ENCODE measurements at places on chromosomes 1 and 21. TPM values are rescaled to one million over a fixed set of nuclear protein-coding genes. Genes with fewer than 3 reads are reported as not detected.
A peak's percentile ranks its signal among the peaks of the same experiment; 100 is the strongest.

The IL20 gene
- polyA plus RNA-seq = not detected

GRCh38 chr21:18715606-18716005 is 312.0 kb upstream of the TMPRSS15 start:
- no peak for DNase-seq

- DNase-seq = no peak
These were observed 46.7 kb downstream of the H3-3A start for GRCh38 chr1:226108935-226109828.

GRCh38 chr1:232598133-232598532 is 31.8 kb downstream of the SIPA1L2 start:
- DNase-seq = no peak

The OR6K2 gene
- polyA plus RNA-seq = not detected

DNA sequence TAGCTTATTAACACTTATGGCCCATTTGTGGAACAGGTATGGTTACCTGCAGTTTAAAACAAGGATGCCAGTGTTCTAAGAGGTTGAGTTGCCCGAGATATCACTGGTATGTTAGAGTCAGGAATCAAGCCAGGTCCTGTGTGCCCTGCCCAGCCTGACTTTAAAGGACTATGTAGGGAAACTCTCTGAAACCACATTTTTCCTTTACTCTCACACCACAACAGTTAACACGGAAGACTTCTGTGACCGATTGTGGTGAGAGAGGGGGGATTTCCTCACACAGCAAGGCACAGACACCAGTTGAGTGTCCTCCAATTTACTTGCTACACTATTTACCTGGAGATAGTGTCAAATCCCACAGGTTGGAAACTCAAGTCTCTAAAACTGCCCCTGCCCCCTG is 47.8 kb downstream of the UCK2 start:
- DNase-seq = no peak

DNA sequence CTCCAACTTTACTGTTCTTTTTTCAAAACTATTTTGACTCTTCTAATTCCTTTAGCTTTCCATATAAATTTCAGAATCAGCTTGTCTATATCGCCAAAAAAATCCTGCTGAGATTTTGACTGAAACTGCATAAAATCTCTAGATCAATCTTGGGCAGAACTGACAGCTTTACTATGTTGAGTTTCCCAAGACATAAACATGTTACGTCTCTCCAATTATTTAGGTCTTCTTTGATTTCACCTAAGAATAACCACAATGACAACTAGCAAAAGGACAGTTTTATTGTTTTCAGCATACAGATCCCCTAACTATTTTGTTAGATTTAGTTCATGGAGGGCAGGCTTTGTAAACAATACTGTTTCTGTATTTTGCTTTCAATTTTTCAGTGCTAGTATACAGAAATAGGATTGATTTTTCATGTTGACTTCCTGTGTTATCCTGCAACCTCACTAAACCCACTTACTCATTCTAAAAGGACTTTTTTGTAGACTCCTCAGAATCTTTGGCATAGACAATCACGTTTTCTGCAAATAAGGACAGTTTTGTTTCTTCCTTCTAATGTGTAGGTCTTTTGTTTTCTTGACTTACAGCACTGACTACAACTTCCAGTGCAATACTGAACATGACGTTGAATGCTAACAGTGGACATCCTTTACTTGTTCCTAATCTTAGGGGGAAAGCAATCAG is 63.4 kb downstream of the NPHP4 start:
- DNase-seq = no peak

DNA sequence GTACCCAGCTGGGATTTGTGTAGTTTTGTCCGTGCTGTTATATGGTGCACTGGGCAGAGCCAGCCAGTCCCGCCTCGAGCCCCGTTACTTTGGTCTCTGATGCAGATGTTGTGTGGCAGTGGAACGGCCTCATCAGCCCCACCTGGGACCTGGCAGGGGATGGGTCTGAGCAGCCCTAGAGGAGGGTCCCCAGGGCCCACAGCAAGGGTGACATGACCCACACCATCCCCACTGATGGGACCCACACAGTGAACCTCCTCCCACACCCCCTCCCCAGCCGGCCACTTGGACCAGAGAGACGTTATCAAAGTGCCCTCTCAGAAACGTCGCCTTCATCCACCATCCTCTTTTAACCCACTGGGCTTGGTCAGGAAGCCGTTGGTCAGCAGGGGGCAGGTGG is 42.0 kb upstream of the PCBP3 start:
- no peak for DNase-seq

DNA sequence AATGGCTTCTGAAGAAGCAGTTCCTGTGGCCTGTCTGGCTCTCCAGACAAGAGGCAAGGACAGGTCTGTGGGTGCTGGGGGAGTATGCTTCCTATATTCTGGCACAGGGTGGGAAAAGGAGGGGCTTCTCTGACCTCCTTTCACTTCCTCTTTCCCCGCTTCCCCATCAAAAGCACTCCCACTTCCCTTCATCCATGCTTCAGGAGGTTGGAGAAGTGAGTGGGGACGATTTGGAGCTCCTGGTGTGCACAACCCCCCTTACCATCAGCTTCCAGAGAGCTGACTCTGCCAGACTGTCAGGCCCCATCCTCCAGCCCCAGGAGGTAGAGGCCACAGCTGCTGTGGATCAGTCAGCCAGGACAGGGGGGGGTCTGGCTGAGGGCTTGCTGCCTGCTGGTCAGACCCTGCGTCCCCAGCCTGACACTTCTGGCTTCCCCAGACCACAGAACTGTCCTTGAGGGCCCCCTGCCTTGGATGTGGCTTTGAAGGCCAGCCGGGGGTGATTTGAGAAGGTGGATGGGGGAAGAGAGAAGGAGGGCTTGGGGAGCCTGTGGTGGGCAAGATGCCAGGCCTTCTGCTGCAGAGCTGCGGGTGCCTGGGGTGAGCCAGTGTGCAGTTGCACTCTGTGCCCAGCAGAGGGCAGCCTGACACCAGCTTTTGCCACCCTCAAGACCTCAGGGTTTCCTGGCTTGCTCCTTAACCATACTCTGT is 21.5 kb upstream of the TMEM222 start:
- peak; percentile 86 for DNase-seq

The CELA2A gene
- polyA plus RNA-seq = not detected

DNA sequence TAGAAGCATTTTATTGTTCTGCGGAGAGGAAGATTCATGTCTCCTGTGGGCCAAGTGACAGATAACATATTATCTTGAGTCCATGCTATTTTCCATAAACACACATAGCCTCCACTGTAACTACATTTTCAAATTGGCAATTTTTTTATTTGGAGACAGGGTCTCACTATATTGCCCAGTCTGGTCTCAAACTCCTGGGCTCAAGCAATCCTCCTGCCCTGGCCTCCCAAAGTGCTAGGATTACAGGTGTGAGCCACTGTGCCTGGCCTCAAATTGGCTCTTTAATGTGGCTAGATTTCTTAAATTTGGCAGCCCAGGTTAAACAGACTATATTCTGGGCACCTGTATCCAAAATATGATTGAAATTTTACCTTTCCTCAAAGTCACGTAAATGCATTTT is 13.8 kb downstream of the NOS1AP start:
- DNase-seq = no peak

The SYNC gene
- not detected for polyA plus RNA-seq

DNA sequence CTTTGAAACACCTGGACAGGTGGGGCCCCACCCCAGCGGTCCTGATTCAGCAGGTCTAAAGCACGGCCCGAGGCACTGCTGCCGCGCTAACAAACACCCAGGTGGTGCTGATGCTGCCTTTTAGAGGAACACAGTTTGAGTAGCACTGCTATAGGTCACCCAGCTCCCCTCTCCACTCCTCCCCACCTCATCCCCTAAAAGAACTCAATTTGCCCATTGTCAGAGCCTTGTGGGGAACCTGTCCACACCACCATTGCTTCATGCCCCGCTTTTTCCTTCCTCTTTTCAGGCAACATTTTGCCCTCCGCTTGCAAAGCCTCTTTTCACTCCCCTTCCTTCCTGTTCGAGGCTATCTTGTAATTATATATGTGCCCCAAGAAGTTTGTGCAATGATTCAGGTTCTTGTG is 26.2 kb upstream of the PADI4 start:
- no peak for DNase-seq

The TMCC2 gene
- polyA plus RNA-seq = 2.6 TPM

- no peak for DNase-seq
These were observed 252.8 kb upstream of the ADGRL2 start for GRCh38 chr1:81547912-81548303.

The PTPN14 gene
- polyA plus RNA-seq = 18.7 TPM

The ADAM30 gene
- not detected for polyA plus RNA-seq

- no peak for DNase-seq
These were observed 38.1 kb upstream of the SCYL3 start for GRCh38 chr1:169931795-169932231.

The AZIN2 gene
- 0.37 TPM for polyA plus RNA-seq

DNA sequence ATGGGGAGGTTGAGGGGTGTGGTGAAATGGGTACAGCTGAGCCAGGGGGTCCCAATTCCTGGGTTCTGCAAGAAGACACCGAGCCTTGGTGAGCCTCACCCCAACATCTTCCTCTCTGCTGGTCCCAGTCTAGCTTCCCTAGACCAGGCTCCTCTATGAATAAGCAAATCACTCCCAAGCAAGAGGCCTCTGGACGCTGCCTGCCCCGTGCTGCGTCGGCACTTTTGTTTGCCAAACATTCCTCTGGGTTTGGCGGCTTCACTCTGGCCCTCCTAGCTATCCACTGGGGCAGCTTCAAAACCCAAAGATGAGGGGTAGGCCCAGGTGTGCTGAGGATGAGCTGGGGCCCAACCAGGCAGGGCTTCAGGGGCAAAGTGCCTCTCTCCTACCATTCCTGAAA is 137.1 kb upstream of the CD34 start:
- no peak for DNase-seq

- DNase-seq = peak; percentile 57
These were observed 1.2 kb downstream of the LBR start for GRCh38 chr1:225426395-225427234.

DNA sequence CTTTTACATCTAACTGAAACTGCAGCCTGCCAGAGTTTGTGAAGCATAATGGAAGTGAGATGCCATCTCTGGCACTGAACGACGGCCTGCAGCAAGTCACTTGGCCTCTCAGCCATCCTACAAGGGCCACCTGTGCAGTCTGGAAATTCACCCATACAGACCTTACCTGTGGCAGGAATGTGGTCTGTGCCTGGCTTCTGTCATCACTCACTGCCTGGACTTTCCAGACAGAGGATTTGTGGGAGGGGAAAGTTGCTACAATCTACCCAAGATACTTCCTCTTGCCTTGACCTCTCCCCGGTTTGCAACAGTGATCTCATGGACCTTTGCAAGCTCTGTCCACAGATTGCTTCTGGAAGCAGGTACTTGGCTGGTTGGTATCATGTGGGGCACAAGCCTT is 58.4 kb upstream of the ATP1B1 start:
- no peak for DNase-seq

The TLR5 gene
- 1.3 TPM for polyA plus RNA-seq

GRCh38 chr1:53316766-53317581 is 10.9 kb downstream of the LRP8 start:
- DNase-seq = no peak

DNA sequence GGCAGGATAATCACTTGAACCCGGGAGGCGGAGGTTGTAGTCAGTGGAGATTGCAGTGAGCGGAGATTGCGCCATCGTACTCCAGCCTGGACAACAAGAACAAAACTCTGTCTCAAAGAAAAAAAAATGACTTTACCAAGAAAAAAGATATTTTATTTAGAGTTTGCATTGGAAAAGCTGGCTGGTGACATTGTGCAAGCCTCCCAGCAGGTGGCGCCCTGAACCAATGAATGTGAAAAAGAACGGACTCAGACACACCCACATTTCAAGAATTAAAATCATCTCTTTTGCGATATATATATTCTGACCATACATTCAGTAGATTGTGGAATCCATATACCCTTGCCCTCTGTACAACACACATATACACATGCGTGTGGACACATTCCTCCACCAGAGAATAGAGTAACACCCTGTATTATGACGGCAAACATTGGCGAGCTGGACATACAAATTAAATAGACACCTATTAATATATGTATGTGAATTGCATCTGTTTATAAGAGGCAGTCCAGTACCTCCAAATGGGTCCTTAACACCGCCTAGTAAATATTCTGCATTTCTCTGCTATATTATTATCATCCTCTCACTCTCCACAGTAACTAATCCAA is 39.0 kb upstream of the CADM3 start:
- peak; percentile 77 for DNase-seq

- DNase-seq = no peak
These were observed 21.8 kb downstream of the KDM4A start for GRCh38 chr1:43671626-43672330.

DNA sequence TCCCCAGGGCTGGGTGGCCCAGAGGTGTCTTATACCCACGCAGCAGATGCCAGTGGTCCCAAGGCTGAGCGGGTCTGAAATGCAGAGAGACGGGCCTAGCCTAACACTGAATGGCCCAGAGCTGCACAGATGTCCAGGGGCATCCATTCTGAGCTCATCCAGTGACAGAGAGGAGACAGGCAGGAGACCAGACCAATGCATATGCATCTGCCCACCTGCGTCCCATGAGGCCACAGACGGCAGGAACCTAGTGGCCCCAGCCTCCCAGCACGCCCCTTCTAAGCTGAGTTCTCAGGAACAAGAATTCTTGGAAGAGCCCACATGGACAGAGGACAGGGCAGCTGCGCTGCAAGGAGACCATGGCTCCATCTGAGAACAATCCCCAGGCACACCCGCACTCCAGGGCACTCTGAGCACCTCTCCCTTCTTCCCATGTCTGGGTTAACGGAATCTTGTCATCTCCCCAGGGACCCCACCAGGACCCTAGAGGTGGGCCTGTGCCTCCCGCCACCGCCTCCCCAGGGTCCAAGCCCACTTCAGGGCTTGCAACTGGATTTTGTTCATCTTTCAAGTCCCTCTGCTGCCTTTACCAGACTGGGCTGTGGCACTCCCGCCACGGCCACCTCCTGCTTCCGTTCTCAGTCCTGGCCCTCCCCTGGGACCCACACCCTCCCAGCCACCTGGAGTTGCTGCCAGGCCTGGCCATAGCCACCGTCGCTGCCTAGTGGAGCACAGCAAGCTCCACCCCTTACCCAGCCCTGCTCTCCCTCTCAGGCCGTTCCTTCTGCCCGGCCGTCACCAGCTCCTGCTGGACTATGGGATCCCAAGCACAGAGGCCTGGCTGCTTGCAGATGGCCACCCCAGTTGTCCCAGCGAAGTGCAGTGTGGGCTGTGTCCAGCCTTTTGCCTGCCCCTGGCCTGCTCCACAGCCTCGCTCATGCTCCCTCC is 3.3 kb downstream of the WNT3A start:
- no peak for DNase-seq

The LCE1D gene
- not detected for polyA plus RNA-seq

DNA sequence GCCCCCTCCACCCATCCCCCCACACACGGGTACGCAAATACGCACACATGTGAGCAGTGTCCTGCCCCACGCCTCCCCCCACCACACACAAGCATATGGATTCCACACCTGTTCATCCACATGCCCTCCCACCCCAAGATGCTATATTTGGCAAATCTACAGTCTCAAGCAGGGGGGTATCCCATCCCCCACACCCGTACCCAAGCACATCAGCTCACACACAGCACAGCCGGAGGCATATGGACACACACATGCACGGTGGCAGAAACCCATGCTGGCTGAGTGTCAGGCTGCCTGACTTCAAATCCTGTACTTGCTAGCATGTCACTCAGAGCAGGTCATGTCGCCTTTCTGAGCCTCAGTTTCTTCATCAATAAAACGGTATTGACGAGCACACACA is 10.6 kb downstream of the COL16A1 start:
- no peak for DNase-seq

The FAM78B gene
- polyA plus RNA-seq = 1.6 TPM

- DNase-seq = peak; percentile 51
These were observed 136.0 kb downstream of the LTN1 start for GRCh38 chr21:28856588-28857250.

The NHLH2 gene
- polyA plus RNA-seq = 1.9 TPM

The VAV3 gene
- polyA plus RNA-seq = 3.4 TPM
